ENCODE measurements at places on chromosomes 4 and X. TPM values are rescaled to one million over a fixed set of nuclear protein-coding genes. Genes with fewer than 3 reads are reported as not detected.

TACR3 gene
- not detected for total RNA-seq

SPINK2 gene
- not detected for total RNA-seq

TRO gene
- 7.7 TPM for total RNA-seq

SLITRK4 gene
- 2.2 TPM for total RNA-seq

PPP1R2C gene
- not detected for total RNA-seq

GAGE12E gene
- not detected for total RNA-seq

SMR3B gene
- not detected for total RNA-seq

ERCC6L gene
- 0.20 TPM for total RNA-seq

TMPRSS11A gene
- not detected for total RNA-seq

Measured in cardiac ventricle fibroblast (primary cell).